ENCODE measurements at places on chromosomes 7 and 10.

DNA sequence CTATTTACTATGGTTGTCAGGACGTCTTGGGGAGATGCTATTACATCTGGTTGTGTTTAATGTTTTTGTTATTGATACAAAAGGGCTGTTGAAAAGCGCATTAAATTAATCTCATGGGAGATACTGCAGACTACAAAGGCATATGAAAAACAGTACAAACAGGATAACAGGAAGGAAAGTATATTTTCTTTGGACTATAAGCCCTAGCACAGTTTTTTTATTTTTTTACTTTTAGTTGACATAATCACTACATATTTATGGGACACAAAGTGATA, 341.3 kb downstream of the ARL4A start:
- DNase-seq, result no peak

GRCh38 chr7:25565002-25565401, 336.7 kb upstream of the NPVF start:
- no peak for DNase-seq

DNA sequence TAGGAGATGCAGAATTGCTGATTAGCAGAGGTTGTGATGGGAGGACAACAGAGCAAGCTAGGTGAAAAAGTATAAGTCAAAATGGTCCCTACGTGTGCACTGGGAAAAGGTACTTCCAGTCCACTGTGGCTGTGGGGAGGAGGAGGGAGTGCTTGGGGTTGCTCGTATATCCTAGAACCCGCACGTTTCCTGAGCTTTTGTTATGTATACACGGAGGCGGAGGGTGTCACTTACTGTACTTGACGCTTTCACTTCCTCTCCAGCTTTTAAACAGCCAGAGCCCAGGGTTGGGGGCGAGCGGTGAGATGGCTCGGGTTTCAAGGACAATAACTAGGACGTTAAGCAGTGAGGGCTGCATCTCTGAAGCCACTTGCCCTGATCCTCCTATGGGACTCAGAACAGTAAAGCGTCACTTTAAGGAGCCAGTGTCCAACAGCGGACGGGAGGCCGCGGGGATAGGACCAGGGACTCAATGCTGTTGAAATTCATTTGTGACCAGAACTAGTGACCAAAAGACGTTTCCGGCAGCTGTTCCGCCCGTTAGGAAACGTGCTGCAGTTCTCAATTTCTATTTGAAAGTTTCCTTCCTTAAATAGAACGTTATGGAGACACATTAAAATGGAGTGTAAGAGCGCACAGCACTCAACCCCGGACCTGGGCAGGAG, 985 bp upstream of the ETV1 start:
- DNase-seq, result no peak

GRCh38 chr7:486216-486743, 33.4 kb downstream of the PDGFA start:
- no peak for DNase-seq

- DNase-seq, result no peak
Observed at GRCh38 chr7:46033592-46033991, 112.5 kb upstream of the IGFBP3 start.

- no peak for DNase-seq
Observed at GRCh38 chr7:47335557-47336471, 246.1 kb downstream of the TNS3 start.

- no peak for DNase-seq
Observed at GRCh38 chr10:22629852-22630233, 84.5 kb downstream of the PIP4K2A start.

GRCh38 chr7:91280185-91280584, 16.0 kb downstream of the FZD1 start:
- no peak for DNase-seq

DNA sequence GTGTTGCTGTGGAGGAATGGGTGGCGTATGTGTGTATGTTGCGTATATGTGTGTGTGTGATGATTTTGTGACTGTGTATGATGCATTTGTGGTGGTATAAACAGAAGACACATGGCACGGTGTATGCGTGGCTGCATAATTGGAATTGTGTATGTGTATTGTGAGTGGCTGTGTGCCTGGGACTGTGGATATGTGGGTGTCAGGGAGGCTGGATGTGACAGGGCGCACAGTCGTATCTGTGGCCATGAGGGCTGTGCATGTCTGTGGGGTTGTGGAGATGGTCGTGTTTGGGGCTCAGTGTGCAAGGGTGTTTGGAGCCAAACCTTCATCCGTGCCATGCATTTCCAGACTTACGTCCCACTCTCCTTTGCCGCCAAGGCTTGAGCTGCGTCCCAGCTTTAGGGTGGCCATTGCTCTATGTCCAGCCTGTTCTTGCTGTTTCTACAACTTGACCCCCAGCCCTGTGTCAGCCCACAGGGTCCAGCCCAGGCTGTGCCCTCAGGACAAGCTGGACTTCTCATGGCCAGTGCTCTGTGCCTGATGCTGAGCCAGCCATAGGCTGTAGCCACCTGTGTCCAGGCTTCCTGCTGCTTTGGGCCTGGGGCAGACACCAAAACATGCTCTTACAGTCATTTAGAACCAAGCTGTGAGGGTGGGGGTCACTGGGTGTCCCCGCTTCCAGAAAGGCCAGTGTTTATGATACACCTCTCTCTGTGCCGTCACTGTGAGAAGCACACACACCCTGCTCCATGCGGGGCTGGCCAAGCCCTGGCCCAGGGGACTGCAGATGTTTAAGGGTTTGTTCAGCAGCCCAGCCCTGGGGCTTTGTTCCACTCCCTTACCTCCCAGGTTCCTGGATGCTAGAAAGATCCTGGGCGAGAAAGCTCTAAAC, 127.6 kb downstream of the NEURL1 start:
- DNase-seq, result no peak

- DNase-seq, result no peak
Observed at GRCh38 chr7:100959894-100960293, 9.5 kb upstream of the MUC12 start.

DNA sequence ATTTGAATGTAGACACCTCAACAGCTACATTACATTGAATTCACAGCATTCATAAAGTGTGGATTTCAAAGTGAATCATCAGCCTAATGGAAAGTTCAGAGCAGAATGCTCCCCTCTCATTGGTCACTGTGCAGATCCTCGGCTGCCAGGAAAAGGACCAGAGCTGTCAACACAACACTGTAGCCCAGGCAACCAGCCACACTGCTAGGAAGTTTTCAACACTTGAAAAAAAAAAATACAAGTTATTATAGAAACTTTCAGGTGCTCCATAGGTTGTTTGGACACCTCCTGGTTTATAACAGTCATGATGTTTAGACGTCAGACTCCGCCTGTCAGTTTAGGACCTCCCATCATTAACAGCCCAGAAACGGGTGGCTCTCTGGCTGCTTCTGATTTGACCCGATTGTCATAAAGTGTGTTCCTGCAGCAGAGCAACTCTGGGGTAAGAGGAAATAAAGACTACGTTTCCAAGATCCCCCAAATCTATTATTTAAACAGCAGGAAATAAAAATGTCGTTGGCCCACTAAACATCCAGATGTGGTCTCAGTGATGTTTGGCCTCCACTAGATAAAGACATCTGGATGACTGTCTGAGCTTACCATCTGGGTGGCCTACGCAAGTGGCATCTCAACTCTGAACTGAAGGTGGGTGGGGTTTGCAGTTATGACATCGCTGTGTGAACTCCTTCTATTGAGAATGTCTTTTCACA, 117.4 kb downstream of the CABCOCO1 start:
- DNase-seq, result no peak

GRCh38 chr10:90777621-90778020, 80.2 kb downstream of the HTR7 start:
- no peak for DNase-seq

DNA sequence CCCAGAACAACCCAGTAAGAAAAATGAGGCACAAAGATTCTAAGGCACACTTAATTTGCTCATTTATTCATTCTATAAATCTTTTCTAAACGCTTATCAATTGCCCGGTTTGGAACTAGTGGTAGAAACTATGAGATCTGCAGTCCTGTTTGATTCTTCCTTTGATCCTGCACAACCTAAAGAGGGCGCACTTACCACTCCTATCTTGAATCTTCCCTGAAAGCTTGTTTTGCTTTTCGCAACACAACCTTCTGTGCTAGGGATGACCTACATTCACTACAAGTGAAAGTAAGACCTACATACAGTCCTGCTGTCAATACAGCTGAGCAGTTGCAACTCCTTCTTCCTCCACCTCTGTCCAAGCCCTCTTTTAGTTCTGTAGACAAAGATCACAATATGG, 12.6 kb upstream of the ARL4A start:
- DNase-seq, result no peak

GRCh38 chr7:16926283-16926682, 44.5 kb upstream of the AGR3 start:
- no peak for DNase-seq

DNA sequence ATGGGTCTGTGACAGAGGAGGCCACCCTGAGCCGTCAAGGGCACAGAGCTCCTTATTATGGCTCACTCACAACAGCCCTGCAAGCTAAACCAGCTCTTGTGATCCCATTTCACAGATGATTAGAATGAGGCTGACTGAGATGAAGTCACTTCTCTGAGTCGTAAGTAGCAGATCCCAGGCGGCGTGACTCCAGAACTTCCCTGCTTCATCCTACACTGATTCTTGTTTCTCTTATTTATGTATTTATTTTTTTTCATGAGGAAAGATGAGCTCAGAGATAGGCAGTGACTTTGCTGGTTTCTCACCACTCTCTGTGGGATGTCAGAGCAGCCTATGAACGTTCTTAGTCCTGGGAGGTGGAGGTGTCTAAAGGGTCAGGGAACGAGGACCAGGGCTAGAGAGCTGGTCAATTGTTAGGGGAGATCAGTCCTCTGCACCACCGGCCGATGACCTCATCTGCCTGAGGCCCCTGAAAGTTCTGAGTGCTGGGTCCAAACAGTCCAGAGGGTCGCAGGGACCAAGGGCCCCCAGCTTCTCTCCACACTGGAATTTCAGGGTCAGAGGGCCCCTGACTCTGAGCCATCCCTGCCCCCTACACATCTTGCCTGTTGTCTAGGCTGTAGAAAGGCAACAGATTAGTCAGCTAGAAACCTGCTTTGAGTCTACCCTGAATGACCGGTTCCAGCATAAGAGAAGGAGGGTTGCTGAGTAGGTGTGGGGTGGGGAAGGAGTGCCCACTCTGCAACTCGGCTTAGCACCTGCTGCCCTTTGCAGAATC, 17.9 kb downstream of the CLRN3 start:
- no peak for DNase-seq

DNA sequence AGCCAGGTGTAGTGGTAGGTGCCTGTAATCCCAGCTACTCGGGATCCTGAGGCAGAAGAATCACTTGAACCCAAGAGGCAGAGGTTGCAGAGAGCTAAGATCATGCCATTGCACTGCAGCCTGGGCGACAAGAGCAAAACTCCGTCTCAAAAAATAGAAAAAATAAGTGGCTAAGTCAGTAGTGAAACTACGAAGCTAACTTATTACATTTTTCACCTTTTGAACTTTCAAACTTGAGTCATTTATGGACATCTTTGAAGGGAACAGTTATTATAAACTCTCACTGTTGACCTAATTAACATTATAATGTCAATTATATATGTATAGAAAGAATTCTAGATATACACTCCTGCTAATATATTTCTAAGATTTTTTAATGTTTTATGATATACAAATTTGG, 541.5 kb upstream of the C7orf33 start:
- no peak for DNase-seq

DNA sequence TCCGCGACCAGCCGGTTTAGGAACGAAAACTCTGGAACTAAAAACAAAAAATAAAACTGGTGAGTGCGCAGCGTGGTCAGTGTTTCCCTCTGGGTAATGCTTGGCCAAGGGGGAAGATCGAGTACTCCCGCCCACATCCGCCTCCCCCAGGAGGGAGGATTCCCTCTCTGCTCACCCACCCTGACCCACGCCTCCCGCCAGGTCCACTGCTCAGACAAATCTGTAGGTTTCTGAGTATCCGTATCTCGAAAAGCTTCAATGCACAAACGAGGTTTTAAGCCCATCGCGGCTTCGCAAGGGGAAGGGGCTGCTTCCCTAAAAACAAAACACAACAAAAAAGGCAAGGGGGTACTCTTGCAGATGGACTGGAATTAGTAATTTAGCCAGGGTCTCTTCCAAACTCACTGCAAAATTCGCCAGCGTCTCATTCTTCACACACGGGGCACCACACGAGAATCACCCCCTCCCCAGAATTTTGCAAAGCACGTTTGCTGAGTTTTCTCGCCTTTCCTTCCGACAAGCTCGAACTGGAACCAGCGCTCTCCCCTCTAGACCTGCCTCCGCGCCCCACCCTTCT, 75.2 kb downstream of the INSIG1 start:
- DNase-seq, result no peak

DNA sequence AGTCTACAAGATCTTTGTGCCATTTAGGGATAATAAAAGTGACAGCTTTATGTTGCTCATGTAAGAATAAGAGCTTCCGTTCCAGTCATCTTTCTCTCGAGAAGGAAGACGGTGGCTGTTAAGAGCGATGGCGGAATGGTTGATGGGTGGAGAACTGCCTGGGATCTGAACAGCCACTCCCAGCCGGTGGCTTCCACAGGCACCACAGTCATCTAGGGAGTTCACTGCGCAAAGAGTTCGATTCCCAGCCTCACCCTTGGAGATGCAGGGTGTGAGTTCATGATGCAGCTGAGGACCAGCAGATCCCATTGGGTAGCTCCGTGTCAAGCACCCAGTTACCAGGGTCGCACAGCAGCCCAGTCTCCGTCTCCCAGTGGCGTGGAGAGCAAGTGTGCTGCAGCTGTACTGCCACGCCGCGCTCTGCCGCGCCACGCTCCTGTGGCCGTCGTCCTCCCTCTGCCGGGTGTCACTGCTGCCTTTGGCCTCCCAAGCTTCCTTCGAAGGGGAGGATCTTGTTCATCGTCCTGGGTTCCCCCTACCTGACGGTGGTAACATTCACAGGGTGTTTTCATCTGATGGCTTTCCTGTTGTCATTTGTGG, 7.8 kb downstream of the SUN1 start:
- no peak for DNase-seq

- DNase-seq, result no peak
Observed at GRCh38 chr10:132111871-132112341, 46.2 kb downstream of the JAKMIP3 start.

DNA sequence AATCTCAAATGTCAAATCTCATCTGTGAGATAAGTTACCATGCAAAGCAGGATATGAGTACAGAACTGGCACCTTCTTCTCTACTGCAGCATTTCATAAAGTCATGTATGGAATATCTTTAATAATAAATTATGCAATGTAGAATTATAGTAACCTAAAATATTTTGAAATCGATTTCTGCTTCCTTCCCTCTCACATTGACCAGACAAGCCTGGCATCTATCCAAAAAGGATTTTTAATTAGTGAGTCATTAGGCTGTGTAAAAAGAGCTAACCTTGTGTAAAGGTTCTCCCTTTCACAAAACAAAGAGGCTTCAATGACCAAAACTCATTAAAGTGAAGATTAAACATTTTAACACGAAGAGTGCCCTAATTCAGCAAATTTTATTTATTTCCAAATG, 48.8 kb upstream of the EXOC6 start:
- no peak for DNase-seq

Data from activated T-helper 1 cell treated with anti-CD3 and anti-CD28 coated beads, Interleukin-2, amount 50 U/mL, for 16 hours (primary cell).